H1 (cell line): ENCODE measurements at places on chromosomes 5 and 9. TPM values are rescaled to one million over a fixed set of nuclear protein-coding genes. Genes with fewer than 3 reads are reported as not detected.

The HSD17B3 gene
- 0.16 TPM in 1 of 2 replicates, not detected in the other for polyA plus RNA-seq

The NR6A1 gene
- 77.0 and 93.2 TPM in 2 replicates for polyA plus RNA-seq

The GPX3 gene
- polyA plus RNA-seq = 61.8 and 77.9 TPM in 2 replicates

The SOX30 gene
- 0.24 and 0.35 TPM in 2 replicates for polyA plus RNA-seq

The SLC1A1 gene
- polyA plus RNA-seq = 2.9 and 4.7 TPM in 2 replicates

The INSL4 gene
- not detected in 2 replicates for polyA plus RNA-seq

The NR4A3 gene
- polyA plus RNA-seq = 0.05 and 0.06 TPM in 2 replicates

The RASEF gene
- 1.1 and 1.2 TPM in 2 replicates for polyA plus RNA-seq

The CHSY3 gene
- polyA plus RNA-seq = 0.24 and 0.28 TPM in 2 replicates

The CD180 gene
- polyA plus RNA-seq = not detected in 2 replicates

The SNCB gene
- polyA plus RNA-seq = 4.2 and 8.9 TPM in 2 replicates

The TMEM171 gene
- polyA plus RNA-seq = 2.2 and 3.2 TPM in 2 replicates

The SH2D3C gene
- 8.1 and 12.3 TPM in 2 replicates for polyA plus RNA-seq

The IFNA2 gene
- polyA plus RNA-seq = not detected in 2 replicates

The SLC36A2 gene
- polyA plus RNA-seq = 0.24 and 0.30 TPM in 2 replicates

The ANXA1 gene
- 0.50 and 0.71 TPM in 2 replicates for polyA plus RNA-seq

The IQGAP2 gene
- polyA plus RNA-seq = 11.6 and 19.7 TPM in 2 replicates

The GPR151 gene
- 0.03 TPM in 1 of 2 replicates, not detected in the other for polyA plus RNA-seq
